ENCODE measurements at places on chromosomes 5 and 9.

DNA sequence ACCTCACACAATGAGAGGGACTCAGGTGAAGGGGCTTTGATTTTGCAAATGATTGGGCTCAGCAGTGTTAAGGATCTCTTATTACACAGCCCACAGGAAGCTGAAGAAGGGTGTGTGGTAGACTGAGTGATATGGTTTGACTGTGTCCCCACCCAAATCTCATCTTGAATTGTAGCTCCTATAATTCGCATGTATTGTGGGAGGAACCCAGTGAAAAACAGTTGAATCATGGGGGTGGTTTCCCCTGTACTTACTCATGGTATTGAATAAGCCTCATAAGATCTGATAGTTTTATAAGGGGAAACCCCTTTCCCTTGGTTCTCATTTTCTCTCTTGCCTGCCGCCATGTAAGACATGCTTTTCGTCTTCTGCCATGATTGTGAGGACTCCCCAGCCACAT, 132.5 kb upstream of the FBXL7 start:
- DNase-seq = no peak

- DNase-seq = no peak
Observed at GRCh38 chr9:95082401-95083084, 235.0 kb downstream of the FANCC start.

GRCh38 chr9:71780953-71781352, 12.6 kb upstream of the CEMIP2 start:
- DNase-seq = no peak

- no peak for DNase-seq
Observed at GRCh38 chr9:94623253-94623652, 16.1 kb downstream of the FBP1 start.

DNA sequence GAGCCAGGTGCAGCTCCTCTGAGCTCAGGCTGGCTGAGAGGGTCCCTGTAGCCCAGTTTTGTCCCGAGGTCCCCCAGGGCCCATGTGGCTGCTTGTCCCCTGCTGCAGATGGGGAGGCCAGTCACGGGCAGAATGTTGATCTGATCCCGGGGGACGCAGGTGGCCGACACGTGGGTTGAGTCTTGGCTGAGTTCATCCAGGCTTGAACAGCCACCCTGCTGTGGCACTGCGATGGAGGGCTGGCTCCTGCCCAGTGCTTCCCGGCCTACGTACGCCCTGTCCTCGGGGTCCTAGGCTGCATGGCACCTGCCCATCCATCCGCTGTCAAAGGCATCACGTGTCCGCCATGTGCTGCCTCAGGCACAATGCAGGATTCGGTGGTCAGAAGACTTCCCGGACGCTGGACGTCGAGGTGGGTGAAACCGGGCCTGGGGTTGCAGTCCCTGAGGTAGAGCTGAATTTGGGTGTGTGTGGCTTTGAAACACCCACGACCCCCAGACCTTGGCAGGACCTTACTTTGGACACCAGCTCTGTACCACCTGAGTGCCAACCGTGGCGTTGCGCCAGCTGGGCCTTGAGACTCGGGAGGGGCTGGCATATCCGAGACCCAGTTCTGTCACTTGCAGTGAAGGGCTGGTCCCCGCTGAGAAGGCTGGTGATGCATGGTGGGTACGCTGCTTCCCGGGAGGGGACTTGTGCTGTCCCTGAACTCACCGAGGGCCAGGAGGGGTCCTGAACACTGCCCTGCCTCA, 22.3 kb downstream of the RXRA start:
- no peak for DNase-seq

GRCh38 chr9:137742698-137743097, 123.9 kb downstream of the EHMT1 start:
- no peak for DNase-seq

GRCh38 chr5:10632110-10632761, 68.4 kb downstream of the ANKRD33B start:
- DNase-seq = no peak

- no peak for DNase-seq
Observed at GRCh38 chr5:159904874-159905273, 11.4 kb upstream of the ADRA1B start.

DNA sequence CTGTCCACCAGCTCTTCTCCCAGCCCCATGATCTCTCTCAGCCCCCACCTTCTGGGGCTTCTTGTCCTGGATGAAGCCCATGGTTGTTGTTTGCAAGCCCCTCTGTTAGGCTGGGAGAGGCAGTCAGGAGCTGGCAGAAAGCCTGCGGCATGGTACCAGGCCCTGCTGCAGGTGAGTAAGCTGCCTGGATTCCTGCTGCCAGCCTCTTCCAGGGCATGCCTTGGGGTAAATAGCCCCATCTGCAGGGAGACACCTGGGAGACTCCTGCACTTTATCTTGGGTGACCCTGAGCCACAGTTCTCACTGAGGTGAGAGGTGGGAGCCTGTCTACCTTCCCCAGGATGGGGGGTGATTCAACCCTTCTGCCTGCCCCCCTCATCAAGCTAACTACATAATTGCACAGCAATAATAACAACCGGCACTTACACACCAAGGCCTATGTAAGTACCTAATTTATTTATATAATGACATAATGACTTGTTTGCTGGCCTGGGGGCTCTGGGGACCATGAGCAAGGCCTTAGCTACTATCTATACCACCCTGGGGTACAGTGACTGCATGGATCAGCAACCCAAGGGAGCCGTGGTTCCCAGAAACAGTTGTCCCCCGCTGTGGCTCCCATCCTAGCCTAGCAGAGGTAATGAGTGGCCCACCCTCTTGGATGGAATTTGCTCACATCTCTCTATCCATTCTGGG, 116.0 kb downstream of the PSD2 start:
- no peak for DNase-seq

DNA sequence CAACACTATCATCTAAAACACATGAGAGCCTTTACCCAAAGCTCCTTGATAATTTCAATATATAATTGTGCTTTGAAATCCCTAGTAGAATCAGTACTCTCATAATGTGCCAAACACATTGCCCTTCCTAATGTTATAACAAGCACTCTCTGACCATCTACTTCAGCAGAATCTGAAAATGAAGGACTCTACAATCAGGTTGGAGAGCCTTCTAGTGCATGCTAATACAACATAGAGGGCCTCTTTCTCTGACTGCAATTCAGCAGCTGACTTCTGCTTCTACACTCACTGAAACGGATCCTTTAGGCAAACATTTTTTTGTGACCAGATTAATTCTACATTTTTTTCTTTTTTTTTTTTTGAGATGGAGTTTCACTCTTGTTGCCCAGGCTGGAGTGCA, 155.6 kb downstream of the EPB41L4A start:
- DNase-seq = no peak

DNA sequence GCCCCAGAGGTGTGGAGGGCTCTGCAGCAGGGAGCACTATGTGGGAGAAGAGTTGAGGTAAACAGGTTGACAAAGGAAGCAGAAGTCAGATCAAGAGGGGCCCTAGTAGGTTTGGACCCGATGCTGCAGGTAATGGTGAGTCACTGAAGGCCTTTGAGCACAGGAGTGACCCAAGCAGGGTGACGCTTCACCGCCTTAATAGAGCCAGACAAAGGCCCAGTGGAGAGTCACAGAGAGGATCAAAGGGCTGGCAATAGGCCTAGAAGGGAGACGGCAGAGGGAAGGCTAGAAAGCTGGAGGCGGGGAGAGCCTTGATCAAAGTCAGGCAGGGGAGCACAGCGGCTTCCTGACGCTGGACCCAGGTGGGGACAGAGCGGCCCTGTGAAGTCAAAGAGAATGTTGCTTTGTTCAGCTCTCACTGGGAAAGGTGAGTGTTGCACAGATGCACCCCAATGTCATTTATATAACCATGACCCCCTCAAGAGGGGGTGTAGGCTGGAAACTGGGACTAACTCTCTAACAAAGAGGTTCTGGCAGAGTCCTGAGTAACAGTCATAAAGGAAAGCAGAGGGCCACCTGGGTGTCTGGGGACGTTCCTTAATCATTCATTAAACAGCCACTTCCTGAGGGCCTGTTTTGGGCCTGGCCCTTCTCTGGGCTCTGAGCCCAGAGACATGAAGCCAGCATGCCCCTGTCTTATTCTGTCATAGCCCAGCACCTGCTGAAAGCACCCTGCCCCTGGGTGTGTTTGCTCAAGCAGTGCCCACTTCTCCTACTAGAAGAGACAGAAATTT, 9.8 kb upstream of the CPLX2 start:
- DNase-seq = no peak

DNA sequence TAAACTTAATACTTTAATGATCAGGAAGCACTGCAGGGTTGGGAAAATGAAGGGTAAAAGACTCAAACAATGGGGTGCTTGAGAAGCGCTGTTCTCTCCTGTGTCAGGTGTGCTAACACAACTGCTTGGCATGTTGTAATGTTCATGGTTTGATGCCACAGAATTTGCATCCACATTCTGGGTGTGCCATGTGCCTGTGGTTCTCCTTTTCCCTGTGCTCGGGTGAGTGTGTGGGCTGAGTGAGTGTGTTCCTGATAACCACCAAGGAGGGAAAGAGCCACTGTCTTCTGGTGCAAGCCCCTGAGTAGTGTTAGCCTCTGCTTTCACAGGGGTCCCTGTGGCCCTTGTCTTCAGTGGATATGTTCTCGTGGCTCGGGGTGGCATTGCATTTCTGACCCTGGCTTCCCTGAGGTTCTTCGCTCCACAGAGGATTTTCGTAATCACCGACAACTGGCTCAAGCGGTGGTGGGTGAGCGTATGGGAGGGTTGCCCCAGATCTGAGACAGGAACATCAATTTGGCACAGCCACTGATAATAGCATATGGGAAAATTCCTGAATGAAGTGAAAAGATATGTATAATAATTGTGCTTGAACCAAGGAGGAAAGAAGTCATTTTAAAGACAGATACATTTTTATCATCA, 102.0 kb downstream of the MVB12B start:
- DNase-seq = no peak

- DNase-seq = no peak
Observed at GRCh38 chr9:113499876-113500497, 36.5 kb downstream of the RGS3 start.

GRCh38 chr5:123278284-123278683, 144.9 kb downstream of the CEP120 start:
- no peak for DNase-seq

- no peak for DNase-seq
Observed at GRCh38 chr9:93843396-93843795, 111.8 kb downstream of the BARX1 start.

DNA sequence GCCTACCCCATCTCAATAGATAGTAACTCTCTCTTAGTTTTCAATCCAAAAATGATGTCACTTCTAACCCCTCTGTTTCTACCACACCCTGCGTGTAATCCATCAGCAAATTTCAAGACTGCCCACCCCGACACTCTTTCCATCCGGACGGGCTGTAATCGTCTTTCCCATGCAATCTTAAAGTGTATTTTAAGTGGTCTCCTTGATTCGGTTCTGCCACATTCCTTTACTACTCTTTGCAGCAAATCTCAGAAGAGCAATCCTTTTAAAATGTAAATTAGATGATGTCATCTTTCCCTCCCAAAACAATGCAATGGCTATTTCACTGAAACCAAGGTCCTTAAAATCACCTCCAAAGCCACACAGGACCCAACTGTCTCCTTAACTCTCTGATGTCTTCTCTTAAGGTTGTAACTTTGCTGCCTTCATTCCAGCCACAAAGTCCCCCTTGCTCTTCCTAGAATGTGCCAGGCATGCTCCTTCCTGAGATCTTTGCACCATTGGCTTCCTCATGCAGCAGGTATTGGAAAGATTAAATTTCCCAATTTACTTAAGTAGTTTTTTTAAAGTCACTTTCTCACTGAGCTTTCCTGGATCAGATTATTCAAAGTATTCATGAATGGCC, 932.5 kb upstream of the WWC1 start:
- DNase-seq = no peak

DNA sequence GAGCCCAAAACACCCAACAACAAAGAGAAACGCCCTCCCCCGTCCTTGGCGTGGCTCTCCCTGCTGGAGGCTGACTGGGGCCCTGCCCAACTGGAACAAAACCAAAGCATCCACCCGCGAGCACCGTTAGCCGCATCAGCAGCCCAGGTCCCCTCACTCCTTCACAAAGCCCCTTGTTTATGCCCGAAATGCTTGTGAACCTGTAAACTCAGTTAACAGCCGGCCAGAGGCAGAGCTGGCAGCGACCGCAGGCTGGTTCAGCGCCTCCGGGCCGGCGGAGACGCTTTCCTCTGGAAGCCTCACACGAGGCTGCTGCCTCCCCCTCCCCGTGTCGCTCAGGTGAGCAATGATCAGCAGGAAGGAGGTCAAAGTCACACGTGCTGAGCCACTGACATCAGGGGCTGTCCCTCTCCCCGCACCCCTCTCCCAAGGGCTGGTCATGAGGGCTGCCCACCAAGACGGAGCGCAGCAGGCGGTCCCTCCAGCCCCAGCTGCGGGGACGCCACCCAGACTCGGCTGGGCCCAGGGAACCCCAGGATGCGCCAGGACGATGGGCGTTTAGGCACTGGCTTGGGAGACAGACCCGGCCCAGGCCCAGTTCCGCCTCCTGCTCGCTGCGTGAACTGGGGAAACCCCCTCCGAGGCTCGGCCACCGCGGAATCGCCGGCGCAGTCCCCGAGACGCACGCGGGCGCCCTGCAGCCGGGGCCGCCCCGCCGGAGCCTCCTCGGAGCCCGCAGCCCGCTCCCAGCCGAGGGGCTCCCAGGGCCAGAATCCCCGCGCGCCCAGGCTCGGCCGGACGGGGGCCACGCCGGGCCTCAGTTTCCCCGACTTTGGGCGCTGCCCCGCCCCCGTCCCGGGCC, 563 bp downstream of the SNAPC4 start:
- DNase-seq = no peak

DNA sequence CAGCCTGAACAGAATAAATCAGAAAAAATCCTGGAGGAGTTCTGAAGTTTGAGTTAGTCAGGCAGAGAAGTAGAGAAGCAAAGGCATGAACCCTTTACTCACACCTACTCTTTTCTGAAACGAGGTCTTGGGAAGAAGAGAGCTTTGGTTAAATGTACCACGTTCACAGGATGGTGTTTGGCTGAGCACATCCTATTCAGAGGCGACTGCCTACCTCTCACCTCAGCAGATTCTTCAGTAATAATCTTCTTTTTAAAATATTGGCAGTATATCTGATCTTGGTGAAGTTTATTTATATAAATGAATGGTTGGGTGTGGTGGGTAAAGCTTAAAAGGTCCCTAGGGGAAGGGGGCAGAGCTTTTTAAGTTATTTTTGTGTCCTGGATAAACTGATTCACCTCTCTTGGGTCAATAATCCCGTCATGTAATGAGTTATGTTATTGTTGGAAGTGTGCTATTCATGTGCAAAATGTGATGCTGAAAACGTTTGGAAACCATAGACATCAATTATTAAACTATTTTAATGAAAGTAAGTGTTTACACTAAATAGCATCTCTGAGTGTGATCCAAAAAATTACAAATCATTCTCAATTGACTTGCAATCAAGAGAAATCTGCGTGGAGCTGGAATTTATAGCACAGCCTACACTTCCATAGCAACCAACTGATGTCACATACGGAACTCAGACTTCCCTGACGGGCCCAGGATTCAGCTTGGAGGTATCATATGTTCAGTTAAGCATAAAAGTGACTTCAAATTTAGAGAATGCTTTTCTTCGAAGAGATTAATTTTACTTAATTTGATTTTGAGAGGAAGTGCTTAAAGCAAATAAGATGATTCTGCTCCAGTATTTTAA, 94.3 kb upstream of the EQTN start:
- DNase-seq = no peak
